ENCODE measurements at places on chromosomes 13 and 19.
A peak's percentile ranks its signal among the peaks of the same experiment; 100 is the strongest.

DNA sequence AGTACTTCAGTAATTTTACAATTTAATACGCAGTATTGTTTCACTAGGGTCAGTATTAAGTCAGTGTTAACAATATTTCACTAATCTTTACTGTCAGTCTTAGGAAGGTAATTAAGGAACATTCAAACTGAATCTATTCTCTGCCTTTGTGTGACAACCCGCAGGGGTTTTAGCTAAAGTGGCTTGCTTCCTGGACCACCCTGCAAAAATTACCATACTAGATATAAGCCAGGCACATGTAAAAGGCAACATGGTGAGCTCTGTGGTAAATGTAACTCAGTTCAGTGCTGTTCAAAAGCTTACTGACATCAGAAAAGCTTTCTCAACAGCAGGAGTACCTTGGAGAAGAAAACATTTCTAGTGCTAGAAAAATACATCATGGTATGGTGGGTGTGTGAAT lies 116.7 kb downstream of the FREM2 start:
- no peak for DNase-seq

GRCh38 chr19:49188626-49189200 lies 31.1 kb downstream of the TRPM4 start:
- peak; percentile 59 for DNase-seq

GRCh38 chr13:75830842-75831241 lies 194.7 kb downstream of the LMO7 start:
- no peak for DNase-seq

GRCh38 chr19:8302734-8303133 lies 5.4 kb downstream of the CD320 start:
- DNase-seq: peak; percentile 54

All from upper lobe of right lung (tissue), 1 donor.